Cardiac septum (tissue), 1 donor: ENCODE measurements at places on chromosomes 2 and 18. TPM values are rescaled to one million over a fixed set of nuclear protein-coding genes. Genes with fewer than 3 reads are reported as not detected.
A peak's percentile ranks its signal among the peaks of the same experiment; 100 is the strongest.

Gene IL1R1
- total RNA-seq = 27.7 TPM

- no peak for DNase-seq
Measured at GRCh38 chr2:152560873-152561595, 156.2 kb downstream of the PRPF40A start.

Gene GALNT13
- 0.13 TPM for total RNA-seq

DNA sequence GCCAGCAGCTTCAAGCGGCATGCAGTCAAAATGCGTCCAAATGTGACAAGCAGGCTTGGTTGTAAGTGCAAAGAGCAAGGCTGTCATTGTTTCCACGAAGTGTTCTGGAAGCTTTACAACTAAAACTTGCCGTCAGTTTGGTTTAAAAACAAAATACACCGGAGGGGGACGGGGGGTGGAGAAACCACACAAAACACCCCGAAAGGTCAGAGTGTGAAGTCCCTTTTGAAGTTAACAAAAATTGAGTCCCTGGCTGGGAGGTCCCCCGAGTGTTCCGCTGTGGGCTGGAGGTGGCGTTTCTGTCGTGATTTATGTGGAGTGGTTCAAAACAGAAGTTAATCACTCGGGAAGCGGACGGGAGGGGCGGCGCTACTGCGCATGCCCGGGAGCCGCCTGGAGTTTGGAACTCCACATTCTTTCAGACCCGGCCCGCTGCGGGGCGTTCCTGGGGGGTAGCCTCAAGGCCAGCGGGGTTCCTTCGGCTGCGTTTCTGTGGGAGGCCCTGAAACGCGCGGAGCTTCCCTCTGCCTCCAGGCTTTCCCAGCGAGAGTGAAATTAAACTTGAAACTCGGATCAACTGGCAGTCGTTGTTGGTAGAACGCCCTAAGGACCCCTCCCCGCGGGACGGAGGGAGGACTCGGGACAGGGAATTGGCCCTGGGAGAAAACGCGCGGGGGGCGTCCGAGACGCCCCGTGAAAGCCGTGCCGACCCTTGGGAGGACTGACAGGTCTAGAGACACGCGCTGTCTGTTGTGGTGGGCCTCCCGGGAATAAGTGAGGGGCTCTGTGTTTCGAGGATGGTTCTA lies 1.4 kb downstream of the TGIF1 start:
- DNase-seq = peak; percentile 97

Gene ARMC9
- 3.9 TPM for total RNA-seq

GRCh38 chr18:49041435-49042245 lies 90.9 kb upstream of the SMAD7 start:
- no peak for DNase-seq

Gene C2orf80
- total RNA-seq = not detected

Gene ASB1
- 54.8 TPM for total RNA-seq

GRCh38 chr18:63085611-63086010 lies 234.0 kb downstream of the BCL2 start:
- DNase-seq = no peak

- DNase-seq = no peak
Measured at GRCh38 chr18:8912348-8913326, 189.9 kb upstream of the NDUFV2 start.

GRCh38 chr2:158143703-158144360 lies 42.2 kb downstream of the UPP2 start:
- no peak for DNase-seq

Gene VWC2L
- 0.08 TPM for total RNA-seq

Gene AQP12B
- not detected for total RNA-seq

DNA sequence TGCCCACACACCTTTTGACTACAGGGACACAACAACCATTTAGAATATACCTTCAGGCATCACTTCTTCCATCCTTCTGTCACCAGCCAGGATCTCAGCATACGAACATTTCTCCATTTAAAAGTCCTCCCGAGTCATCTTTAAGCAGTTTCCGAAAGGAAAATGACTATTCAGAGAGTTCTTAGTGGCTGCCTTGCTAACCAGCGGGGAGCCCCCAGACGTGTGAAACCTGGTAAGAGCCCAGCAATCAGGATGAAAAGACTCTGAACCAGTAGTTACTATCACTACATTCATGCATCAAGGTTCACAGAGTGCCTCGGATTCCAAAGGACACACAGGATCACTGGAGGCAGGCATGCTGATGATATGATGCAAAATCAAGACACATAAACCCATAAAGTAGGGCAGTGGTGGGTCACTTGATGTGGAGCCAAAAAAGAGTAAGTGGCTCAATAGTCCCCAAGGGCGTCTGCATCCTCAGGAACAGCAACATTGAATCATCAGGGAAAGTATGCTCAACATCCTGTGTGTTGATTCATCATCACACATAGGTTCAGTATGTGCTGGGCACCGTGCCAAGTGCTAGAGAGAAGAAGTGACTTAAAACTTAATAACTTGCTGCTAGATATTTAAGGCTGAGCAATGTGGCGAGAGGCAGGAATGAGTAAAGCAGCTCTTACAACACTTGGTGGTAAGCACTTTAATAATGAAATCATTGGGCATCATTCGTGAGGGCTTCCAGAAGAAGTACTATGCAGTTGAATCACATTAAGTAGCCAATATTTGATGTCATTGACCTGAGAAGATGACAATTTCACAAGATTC lies 4.4 kb downstream of the CCL20 start:
- peak; percentile 80 for DNase-seq

DNA sequence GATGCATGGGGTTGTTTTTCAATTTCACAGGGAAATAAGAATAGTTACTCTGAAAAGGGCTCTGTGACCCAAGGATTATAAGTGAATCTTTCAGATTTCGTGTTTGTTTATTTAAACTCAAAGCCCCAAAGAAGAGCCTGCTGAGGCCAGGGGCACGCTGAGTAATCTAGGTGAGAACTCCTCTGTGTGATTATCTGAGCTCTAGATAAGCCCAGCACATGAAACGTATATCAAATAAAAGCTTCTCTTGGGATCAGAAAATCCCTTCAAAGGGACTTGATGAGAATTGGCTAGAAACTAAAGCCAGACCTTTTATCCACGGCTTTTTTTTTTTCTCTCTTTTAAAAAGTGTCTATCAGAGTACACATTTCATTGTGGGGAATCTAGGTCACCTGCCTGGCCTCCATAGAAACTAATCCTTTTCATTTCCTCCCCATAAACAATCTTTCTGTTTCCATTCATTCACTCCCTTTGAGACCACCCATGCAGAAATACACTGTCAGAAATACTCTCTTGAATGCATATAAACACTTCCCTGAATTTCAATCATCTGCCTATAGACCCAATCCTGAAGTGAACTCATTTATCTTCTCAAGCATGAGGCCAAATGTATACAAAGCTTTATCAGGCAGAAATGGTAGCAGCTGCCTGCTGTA lies 137.4 kb downstream of the RIT2 start:
- DNase-seq = no peak

- no peak for DNase-seq
Measured at GRCh38 chr2:73952499-73953446, 26.1 kb downstream of the DGUOK start.

Gene COL6A3
- total RNA-seq = 89.5 TPM

- no peak for DNase-seq
Measured at GRCh38 chr2:173214213-173214612, 138.6 kb downstream of the MAP3K20 start.

Gene ACMSD
- total RNA-seq = not detected

GRCh38 chr2:105682401-105682800 lies 62.3 kb upstream of the NCK2 start:
- DNase-seq = no peak

DNA sequence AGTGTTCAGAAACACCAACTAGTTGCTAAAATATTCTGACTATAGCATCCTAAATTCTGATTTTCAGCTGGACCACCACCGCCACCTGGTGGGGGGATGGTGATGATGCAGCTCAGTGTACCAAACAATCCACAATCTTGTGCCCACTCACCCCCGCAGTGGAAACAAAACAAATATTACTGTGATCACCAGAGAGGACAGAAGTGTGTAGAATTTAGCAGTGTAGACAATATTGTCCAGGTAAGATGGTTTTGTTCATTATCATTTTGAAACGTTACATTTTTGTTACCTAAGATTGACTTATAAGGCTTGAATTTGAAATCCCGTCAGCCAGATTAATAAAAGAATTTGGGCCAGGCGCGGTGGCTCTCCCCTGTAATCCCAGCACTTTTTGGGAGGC lies 31.7 kb upstream of the UBXN4 start:
- DNase-seq = no peak

- no peak for DNase-seq
Measured at GRCh38 chr2:234793212-234793785, 158.5 kb upstream of the SH3BP4 start.

GRCh38 chr2:64751286-64752260 lies 97.9 kb upstream of the SERTAD2 start:
- no peak for DNase-seq

GRCh38 chr2:37934591-37935513 lies 9.8 kb downstream of the RMDN2 start:
- DNase-seq = no peak

DNA sequence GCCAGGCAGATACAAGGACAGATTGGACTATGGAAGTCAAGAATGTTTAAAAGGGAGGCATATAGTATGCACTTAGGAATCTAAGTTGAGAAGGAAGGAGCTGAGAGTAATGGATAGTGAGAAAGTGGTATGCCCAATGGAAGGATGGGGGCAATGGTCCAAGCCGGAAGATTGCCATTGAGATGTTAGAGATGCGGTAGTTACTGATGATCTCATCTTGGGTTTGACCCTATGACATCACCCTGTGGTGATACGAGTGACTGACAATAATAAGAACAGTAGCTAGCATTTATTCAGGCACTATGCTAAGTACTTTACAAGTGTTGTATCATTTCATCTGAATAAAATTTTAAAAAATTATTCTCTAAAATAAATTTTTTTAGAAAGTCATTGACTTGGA lies 38.5 kb upstream of the ACMSD start:
- DNase-seq = no peak
